ENCODE measurements at places on chromosomes 3 and 15. TPM values are rescaled to one million over a fixed set of nuclear protein-coding genes. Genes with fewer than 3 reads are reported as not detected.

DNA sequence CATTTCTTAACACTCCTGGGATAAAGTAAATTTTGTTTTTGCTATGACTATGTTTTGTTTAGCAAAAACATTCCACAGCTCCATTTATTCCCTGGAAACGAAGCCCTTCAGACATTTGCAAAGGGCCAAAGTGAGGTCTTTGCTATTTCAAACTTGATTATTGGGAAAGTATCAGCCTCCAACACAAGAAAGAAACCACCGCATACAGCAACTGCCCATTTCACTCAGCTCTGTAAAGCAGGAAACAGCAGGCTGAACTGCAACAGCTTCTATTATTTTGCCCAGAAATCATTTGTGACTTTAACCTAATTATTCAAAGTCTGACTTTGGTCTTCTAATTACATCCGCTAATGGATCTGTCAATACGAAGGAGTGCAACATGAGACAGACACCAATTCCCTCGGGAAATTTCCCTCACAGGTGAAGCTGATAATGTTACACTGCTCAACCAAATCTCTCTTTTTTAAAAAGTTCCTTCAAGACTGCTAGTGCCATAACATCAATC is 72.1 kb downstream of the RFTN1 start:
- no peak for DNase-seq
- no peaks in the 10 kb centered on the region for H3K27me3 ChIP-seq
- H3K36me3 ChIP-seq = peaks cover 16% of the 10 kb centered on the region
- no peak overlapping the region for H3K4me3 ChIP-seq
- peaks cover 47% of the 10 kb centered on the region for H3K4me1 ChIP-seq

GRCh38 chr15:42358141-42358540 is 1.2 kb upstream of the CAPN3 start:
- H3K4me3 ChIP-seq = no peak overlapping the region
- H3K27me3 ChIP-seq = no peaks in the 10 kb centered on the region
- H3K27ac ChIP-seq = no peak overlapping the region

PDCD10 gene
- 43.9 TPM for total RNA-seq

GRCh38 chr3:170098753-170099152 is 61.0 kb downstream of the GPR160 start:
- peaks cover 25% of the 10 kb centered on the region for H3K36me3 ChIP-seq
- no peak overlapping the region for H3K4me3 ChIP-seq
- H3K27me3 ChIP-seq = no peaks in the 10 kb centered on the region
- no peak overlapping the region for H3K27ac ChIP-seq
- DNase-seq = no peak

EBLN2 gene
- 1.6 TPM for total RNA-seq

GRCh38 chr15:80203361-80203885 is 48.6 kb downstream of the CTXND1 start:
- H3K36me3 ChIP-seq = no peaks in the 10 kb centered on the region
- H3K4me3 ChIP-seq = no peak overlapping the region
- H3K27me3 ChIP-seq = peaks cover 20% of the 10 kb centered on the region

- peak overlapping the region; percentile 3 for H3K27ac ChIP-seq
- peaks cover 21% of the 10 kb centered on the region for H3K36me3 ChIP-seq
- peak overlapping the region; percentile 11 for H3K4me3 ChIP-seq
- peaks cover under 1% of the 10 kb centered on the region for H3K27me3 ChIP-seq
Observed at GRCh38 chr15:70508561-70509281, 254.6 kb downstream of the UACA start.

- DNase-seq = no peak
- H3K4me3 ChIP-seq = no peak overlapping the region
- no peaks in the 10 kb centered on the region for H3K4me1 ChIP-seq
Observed at GRCh38 chr3:399647-400046, 203.1 kb downstream of the CHL1 start.

GRCh38 chr3:4119119-4119518 is 184.1 kb upstream of the SETMAR start:
- H3K4me3 ChIP-seq = no peak overlapping the region

DNA sequence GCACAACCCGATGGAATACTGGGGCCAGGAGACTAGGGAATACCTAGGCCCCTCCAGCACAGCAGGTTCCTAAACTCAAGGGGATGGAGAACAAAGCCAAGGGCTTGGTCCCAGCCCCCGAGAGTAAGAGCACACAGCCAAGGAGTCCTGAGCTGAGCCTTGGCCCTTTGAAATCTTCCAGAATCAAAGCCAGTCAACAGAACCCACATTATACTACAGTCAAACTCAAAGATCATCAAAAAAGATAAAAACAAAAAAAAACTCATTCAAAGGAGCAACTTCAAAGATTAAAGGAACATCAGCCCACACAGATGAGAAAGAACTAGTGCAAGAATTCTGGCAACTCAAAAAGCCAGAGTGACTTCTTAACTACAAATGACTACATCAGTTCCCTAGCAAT is 217.0 kb downstream of the ISL2 start:
- no peak overlapping the region for H3K27ac ChIP-seq
- H3K27me3 ChIP-seq = no peaks in the 10 kb centered on the region
- no peaks in the 10 kb centered on the region for H3K36me3 ChIP-seq
- no peak for DNase-seq

GOLGA8S gene
- 0.08 TPM for total RNA-seq

DNA sequence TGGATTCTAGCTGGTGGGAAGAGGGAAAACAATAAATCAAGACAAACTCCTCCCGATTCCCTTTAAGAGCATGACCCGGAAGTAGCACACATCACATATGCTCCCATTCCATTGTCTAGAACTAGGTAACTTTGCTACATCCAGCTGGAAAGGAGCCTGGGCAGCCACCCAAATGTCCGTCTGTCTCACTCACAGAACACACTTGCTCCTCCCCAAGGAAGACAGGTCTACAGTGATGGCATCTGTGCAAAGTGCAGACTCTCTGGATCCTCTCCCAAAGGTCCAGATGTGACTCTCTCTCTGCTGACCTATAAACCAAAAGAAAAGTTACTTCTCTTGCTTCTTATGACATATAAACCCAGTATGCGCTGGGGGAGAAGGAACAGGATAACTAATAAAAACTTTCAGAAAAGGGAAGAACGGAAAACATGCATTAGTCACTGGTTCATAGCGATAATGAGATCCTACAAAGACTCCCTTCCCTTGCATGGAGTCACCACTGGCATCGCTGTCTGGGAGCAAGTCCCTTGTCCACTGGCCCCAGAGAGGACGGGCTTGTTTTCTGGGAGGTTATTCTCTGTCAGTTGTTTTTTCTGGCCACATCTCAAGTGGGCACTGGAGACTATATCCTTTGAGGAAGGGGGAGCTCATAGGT is 29.8 kb upstream of the EPHB3 start:
- H3K27me3 ChIP-seq = peaks cover 66% of the 10 kb centered on the region
- H3K27ac ChIP-seq = no peak overlapping the region
- no peak overlapping the region for H3K4me3 ChIP-seq
- peak; percentile 18 for DNase-seq

DNA sequence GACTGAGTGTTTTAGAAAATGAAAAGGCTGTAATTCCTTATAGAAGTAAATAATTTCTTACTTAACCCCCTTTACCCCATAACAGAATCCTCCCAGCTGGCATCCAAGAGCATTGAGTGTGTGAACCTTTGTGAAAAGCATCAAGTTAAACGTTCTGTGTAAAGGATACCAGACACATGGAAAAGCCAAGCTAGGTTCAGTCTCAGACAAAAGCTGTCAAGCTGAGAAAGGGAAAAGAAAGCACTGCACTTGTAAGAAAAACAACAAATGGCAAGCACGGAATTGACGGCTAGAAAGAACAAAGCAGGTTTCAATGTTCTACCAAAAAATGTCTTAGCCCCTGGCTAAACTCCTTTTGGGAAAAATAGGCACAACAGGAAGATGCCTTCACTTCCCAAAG is 176.5 kb downstream of the FHIT start:
- no peaks in the 10 kb centered on the region for H3K27me3 ChIP-seq
- H3K36me3 ChIP-seq = no peaks in the 10 kb centered on the region
- no peak for DNase-seq
- H3K4me3 ChIP-seq = no peak overlapping the region

DNA sequence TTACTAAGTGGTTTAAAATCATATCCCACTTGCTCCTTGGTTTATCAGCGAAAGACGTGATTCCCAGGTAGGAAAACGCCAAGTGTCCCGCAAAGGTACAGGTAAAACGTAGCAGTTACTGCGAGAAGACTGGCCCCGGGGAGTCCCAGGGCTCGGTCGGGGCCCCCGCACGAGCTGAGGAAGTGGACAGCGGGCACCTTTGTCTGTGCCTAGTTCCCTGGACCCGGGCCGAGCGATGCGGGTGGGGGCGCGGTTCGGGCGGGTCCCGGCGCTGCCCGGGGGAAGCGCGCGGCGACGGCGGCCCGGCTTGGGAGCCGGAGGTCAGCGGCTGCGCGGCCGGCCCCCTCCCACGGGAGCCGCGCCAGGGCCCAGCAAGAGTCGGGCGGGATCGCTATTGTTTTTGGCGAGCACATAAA is 864 bp upstream of the NEO1 start:
- H3K4me1 ChIP-seq = peaks cover 6% of the 10 kb centered on the region
- H3K27me3 ChIP-seq = peaks cover 15% of the 10 kb centered on the region
- no peak overlapping the region for H3K27ac ChIP-seq
- H3K4me3 ChIP-seq = peak overlapping the region; percentile 74
- DNase-seq = no peak

DNA sequence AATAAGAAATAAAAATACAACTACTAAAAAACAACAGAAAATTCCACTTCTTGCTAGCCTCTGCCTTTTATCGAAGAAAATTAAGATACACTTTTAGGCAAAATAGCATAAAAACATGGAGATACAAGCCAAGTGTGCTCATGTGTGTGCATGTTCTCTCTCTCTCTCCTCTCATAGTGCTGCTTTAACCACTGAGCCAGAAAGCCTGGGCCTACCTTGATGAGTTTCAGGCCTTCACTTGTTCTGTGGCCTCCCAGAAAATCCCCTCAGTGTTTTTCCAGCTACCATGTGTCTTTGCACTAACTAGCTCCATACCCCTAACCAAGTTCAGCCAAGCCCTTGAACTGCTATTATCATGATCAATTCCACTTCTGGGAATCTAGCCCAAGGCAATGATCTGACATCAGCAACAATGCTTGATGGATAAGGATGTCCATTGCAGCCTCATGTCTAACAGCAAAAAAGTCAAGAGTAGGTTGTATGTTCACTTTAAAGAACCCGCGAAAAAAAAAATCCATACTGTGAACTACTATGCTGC is 18.1 kb downstream of the CYP11A1 start:
- H3K4me1 ChIP-seq = peaks cover 7% of the 10 kb centered on the region
- H3K36me3 ChIP-seq = peaks cover 2% of the 10 kb centered on the region
- peaks cover 32% of the 10 kb centered on the region for H3K27me3 ChIP-seq
- no peak for DNase-seq

GRCh38 chr15:101651554-101652097 is 555 bp downstream of the TM2D3 start:
- H3K36me3 ChIP-seq = peaks cover 20% of the 10 kb centered on the region
- H3K4me3 ChIP-seq = peak overlapping the region; percentile 92
- no peak for DNase-seq
- H3K27me3 ChIP-seq = no peaks in the 10 kb centered on the region
- peak overlapping the region; percentile 98 for H3K27ac ChIP-seq
- peaks cover 35% of the 10 kb centered on the region for H3K4me1 ChIP-seq

- H3K36me3 ChIP-seq = no peaks in the 10 kb centered on the region
- H3K27me3 ChIP-seq = no peaks in the 10 kb centered on the region
- DNase-seq = no peak
Observed at GRCh38 chr3:144028798-144029411, 57.3 kb downstream of the DIPK2A start.

- H3K36me3 ChIP-seq = no peaks in the 10 kb centered on the region
- H3K27me3 ChIP-seq = no peaks in the 10 kb centered on the region
- no peak for DNase-seq
- H3K27ac ChIP-seq = no peak overlapping the region
- H3K4me3 ChIP-seq = no peak overlapping the region
- H3K4me1 ChIP-seq = no peaks in the 10 kb centered on the region
Observed at GRCh38 chr3:70261283-70261682, 51.2 kb downstream of the MDFIC2 start.

DNA sequence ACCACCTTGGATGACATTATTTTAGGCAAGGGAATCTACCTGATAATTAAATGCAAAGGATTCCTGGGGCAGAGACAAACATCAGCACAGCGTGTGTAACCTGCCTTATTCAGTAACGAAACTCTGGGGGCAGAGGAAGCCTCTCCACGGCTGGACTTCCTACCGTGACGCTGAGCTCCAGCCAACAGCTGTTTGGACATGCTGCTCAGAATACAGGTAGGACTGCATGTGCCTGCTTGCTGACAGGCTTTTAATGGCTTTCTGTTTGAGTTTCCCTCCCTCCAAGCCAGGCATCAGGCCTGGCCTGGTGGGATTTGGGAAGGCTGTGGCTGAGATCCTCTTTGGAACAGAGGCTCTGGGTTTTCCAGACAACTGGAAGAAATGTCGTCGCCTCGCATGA is 150.6 kb downstream of the ADAMTS17 start:
- no peak for DNase-seq
- H3K36me3 ChIP-seq = peaks cover 13% of the 10 kb centered on the region
- no peak overlapping the region for H3K4me3 ChIP-seq
- no peak overlapping the region for H3K27ac ChIP-seq
- no peaks in the 10 kb centered on the region for H3K4me1 ChIP-seq

KBTBD13 gene
- total RNA-seq = not detected

DNA sequence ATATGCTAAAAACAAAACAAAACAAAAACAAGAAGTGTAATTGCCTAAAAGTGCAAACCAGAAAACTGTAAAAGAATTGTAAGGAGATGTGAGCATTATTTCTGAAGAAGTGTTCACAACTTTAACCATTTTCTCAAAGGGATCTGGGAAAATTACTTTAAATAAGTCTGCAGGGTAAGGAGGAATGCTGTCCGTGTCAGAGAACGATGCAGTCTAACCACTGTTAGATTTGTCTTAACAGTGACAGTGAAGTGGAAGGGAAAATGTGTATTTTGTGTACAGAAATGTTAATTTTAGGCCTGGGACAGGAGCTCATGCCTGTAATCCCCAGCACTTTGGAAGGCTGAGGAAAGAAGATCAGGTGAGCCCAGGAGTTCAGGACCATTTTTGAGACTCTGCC is 95.7 kb downstream of the DLG1 start:
- H3K27ac ChIP-seq = no peak overlapping the region
- no peak for DNase-seq
- H3K27me3 ChIP-seq = no peaks in the 10 kb centered on the region
- no peak overlapping the region for H3K4me3 ChIP-seq
- H3K4me1 ChIP-seq = peaks cover 53% of the 10 kb centered on the region

- H3K4me1 ChIP-seq = peaks cover 8% of the 10 kb centered on the region
- H3K36me3 ChIP-seq = no peaks in the 10 kb centered on the region
- no peak overlapping the region for H3K4me3 ChIP-seq
- no peaks in the 10 kb centered on the region for H3K27me3 ChIP-seq
Observed at GRCh38 chr3:17232442-17232841, 347.7 kb downstream of the PLCL2 start.

DNA sequence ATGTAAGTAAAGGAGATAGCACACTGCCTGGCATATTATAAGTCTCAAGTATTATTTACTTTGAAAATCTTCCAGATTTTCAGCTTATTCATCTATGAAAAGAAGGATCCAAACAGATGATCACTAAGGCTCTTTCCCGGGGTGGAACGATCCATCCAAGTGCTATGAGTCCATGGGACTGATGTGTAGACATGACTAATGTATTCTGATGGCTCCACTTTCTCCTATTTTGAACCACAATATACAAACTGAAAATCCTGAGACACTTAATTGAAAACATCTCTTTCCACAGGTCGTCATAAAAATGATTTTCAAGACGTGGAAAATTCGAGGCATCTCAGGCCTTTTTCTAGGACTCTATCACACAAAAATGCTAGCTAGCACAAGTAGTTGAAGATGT is 33.4 kb upstream of the CHRM5 start:
- H3K4me1 ChIP-seq = peaks cover 11% of the 10 kb centered on the region
- no peaks in the 10 kb centered on the region for H3K27me3 ChIP-seq
- H3K4me3 ChIP-seq = no peak overlapping the region

Data from HFFc6 (cell line).